ENCODE measurements at places on chromosomes 12 and 14.
A peak's percentile ranks its signal among the peaks of the same experiment; 100 is the strongest.

GRCh38 chr12:15801770-15802744 lies 12.9 kb upstream of the EPS8 start:
- DNase-seq: no peak

- DNase-seq: peak; percentile 67
These were observed 7.9 kb downstream of the SETD1B start for GRCh38 chr12:121811434-121812319.

DNA sequence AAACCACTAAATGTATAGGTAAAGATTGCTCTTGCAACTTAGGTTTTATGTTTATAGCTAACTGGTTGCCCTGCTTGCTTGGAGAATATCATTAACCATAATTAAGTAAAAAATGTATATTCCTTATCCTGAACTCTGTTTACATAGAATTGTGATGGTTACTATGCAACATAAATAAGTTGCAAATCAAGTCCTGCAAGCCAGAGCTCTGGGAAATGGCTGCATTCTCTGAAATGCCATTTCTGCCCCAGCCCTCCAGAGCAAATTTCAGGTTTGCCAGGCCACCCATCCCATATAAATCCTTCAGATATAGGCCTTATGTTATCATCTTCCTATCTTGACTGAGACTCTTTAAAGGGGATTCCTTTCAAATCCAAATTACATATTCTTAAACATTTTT lies 118.4 kb upstream of the MYF6 start:
- DNase-seq: no peak

- no peak for DNase-seq
These were observed 428.0 kb upstream of the TMTC1 start for GRCh38 chr12:30211743-30212142.

DNA sequence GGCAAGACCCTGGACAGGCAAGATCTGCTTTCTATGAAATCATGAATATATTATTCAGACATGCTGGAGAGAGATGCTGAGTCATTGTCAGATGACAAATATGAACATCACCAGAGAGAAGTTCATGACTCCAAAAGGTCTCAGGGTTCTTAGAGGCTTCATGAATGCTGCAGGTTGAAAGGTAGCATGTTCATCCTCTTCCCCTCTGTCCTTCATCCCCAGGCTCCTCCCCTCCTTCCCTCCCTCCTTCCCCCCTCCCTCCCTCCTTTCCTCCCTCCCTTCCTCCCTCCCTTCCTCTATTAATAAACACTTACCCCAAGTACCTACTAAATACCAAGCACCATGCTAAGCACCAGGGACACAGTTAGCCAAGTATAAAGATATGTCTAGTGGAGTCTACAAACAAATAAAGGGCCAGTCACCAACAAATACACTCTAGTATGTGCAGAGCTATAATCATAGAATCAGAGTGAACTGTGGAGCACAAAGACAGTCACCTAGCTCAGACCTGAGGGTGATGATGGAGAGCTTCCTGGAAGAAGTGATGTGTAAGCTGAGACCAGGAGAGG lies 46.2 kb downstream of the RPH3A start:
- DNase-seq: no peak
